ENCODE measurements at places on chromosomes 16 and 17. TPM values are rescaled to one million over a fixed set of nuclear protein-coding genes. Genes with fewer than 3 reads are reported as not detected.

Gene KRT32
- polyA plus RNA-seq: 0.33 TPM

Gene HOXB3
- 4.7 TPM for polyA plus RNA-seq

Gene CLEC19A
- not detected for polyA plus RNA-seq

Gene CYGB
- polyA plus RNA-seq: 14.6 TPM
